ENCODE measurements at places on chromosomes 12 and 14.

DNA sequence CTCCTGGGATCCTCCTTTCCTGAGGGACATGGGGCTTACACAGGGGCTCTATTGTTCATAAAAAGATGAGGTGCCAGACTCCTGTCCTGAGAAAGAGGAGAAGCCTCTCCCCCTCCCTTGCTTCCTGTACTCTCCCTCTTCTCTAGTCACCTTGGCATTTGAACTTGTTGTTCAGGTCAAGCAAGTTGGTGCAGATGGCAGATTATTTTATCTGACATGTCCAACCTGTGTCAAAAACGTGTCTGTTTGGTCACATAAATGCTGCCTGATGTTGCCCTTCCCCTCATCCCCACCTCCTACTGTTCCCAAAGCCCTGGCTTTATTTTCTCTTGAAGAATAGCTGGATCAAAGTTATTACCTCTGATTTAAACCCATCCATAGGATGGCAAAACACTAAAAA, 154.8 kb downstream of the TMX1 start:
- no peak for DNase-seq

- no peak for DNase-seq
Measured at GRCh38 chr12:2343681-2344080, 290.9 kb downstream of the CACNA1C start.

- DNase-seq, result no peak
Measured at GRCh38 chr12:20268771-20269170, 99.6 kb upstream of the PDE3A start.

DNA sequence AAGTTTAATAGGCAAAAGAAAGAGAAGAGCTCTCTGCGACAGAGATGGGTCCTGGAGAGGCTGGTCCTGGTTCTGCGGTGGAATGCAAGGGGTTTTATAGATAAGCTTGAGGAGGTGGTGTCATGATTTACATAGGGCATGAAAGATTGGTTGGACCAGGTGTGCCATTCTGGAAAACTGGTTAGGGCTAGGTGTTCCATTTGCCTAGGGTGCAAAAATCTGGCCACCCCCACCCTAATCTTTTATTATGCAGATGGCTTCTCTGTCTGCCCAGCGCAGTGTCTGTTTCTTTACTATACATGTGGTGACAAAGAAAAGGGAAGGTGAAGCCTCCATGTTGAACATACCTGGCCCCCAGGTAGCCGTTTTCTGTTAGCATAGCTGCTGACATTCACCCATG, 65.4 kb downstream of the ERC1 start:
- DNase-seq, result no peak
